Cortex of kidney (tissue), 1 donor: ENCODE measurements at places on chromosomes 4 and X.

DNA sequence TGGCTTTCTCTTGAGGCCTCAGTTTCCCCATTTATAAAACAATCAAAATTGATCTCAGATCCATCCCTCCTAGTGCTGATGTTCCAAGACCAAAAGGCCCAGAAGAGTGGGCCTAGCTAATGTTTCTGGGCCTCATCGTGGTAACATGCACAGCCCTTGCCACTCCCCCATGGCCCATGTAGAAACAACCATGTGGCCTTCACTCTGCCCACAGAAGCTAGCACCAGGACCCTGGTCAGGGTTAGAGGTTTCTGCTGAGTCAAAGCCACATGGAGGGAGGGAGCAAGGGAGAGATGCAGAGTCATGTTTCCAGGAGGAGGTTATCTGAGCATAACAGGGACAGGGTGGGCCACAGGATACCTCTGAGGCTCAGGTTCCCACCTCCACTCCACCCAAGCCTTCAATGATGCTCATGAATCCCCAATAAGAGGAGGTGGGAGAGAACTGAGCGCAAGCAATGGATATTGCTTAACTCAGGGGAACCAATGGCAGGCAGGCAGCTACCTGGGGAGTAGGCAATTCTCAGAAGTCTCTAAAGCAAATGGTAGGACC, 16.9 kb downstream of the OTUD5 start:
- no peak for DNase-seq

- DNase-seq = no peak
These were observed 1380.4 kb downstream of the STIM2 start for GRCh38 chr4:28241021-28241420.

DNA sequence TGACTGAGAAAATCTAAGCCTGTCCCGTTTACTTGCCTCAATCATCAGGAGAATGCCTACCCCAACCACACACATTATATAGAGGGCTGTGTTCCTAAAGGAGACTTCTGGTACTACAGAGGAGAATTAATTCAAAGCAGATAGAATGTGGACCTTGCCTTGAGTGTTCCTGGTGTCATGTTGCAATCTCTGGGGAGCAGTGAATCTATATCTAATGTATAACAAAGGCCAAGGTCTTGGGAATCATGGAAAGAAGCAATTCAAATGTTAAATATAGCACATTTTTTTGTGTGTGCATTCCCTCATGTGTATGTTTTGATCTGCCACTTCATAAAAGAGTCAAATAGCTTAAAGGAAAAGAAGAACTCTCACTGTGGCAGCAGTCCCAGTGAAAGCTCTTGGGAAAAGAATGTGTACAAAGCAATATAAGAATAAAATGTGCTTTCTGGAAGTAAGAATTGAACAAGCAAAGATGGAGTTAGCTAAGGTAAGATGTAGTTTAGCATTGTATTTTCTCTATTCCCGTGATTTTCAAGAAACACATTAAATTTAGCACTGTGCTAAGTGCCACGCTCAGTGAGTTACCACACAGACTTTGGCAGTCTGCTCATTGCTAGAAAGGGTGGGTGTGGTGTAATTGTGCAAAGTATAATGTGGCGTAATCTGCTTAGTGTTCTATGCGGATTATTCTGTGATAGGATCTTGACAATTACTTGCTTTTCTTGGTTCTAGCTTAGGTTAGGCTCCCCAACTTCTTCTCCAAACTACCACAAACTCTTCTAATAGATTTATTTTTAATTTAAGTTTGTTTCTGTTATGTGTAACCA, 13.7 kb downstream of the ADH6 start:
- no peak for DNase-seq

GRCh38 chr4:2928242-2929176, 34.7 kb downstream of the NOP14 start:
- DNase-seq = no peak

DNA sequence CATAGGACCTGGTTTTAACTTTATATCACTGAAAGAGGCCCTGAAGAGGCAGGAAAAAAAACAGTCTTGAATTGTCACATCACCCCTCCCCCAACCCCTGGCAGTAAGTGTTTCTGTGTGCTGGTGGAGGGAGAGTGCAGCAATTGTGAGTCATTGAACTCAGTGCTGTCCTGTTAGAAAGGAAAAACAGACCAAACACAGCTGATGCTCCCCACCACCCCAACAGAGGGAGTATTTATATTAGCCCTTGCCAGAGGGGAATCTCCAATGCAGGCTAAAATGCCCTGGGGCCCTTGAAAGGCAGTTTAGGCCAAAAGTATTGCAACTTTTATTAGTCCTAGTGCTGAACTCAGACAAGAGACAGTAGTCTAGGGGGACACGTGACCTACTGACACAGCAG, 197.8 kb upstream of the AGTR2 start:
- DNase-seq = no peak

- DNase-seq = no peak
These were observed 40.9 kb downstream of the EGF start for GRCh38 chr4:109953556-109953955.

- DNase-seq = no peak
These were observed 4.2 kb downstream of the NKX1-1 start for GRCh38 chr4:1402021-1402515.

DNA sequence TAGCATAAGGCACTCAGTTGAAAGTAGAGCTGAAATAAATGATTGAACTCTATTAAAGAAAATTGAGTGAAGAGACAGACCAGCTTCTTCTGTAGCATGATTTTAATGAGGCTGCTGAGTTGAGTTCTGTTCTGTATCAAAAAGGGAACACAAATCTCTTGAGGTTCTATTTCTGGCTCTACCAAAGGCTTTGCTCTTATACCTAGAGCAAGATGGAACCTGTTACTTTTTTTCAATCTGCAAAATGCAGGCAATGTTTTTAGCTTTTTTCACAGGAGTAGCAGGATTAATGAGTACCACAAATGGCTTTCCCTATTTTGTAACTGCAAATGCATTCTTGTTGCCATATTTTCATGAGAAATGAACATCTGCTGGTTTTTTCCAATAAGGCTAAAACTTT, 4.2 kb upstream of the ERVMER34-1 start:
- DNase-seq = no peak

DNA sequence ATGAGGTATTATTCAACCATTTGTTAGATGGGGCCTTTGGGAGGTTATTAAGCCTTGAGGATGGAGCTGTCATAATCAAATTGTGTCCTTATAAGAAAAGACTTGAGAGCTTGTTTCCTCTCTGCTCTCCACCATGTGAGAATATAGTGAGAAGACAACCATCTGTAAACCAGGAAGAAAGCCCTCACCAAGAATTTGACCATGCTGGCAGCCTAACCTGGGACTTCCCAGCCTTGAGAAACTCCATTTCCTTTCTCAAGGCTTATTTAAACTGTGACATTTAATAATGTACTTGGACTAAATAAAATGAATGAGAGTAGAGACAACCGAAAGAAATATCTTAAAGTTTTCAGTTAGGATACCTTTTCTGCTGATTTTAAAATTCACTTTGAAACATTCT, 83.7 kb upstream of the GC start:
- no peak for DNase-seq

- DNase-seq = no peak
These were observed 109.7 kb downstream of the ZNF827 start for GRCh38 chr4:145828802-145829485.

- no peak for DNase-seq
These were observed 38.9 kb downstream of the PRIMPOL start for GRCh38 chr4:184688447-184688846.

DNA sequence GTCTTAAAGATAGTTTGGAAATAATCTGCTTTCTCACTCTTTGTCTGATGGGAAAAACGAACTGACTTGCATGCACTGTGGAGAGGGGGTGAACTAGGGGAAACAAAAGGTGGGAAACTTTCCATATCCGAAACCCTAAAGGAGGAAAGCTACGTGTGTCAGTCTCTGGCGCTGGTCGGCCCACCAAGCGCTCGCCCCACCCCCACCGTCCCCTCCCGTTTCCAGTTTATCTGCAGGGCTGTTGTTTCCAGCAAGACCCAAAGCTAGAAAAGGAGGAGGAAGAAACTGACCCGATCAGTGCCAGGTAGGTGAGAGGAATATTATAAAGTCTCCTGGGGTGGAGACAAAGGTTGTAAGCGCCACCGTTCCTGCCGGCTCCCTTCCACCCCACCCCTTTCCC, 552 bp downstream of the TCEAL9 start:
- no peak for DNase-seq

DNA sequence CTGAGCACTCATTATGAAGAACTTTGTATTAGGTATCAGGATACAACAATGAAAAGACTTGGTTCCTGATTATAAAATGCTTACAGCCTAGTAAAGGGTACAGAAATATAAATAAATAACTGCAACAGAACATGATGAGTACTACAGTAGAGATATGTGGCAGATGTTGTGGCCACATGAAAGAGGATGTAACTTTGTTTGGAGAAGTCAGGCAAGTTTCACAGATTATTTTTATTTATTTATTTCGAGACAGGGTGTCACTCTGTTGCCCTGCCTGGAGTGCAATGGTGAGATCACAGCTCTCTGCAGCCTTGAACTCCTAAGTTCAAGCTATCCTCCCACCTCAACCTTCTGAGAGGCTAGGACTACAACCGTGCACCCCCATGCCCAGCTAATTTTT, 15.8 kb upstream of the UBE2K start:
- DNase-seq = no peak

DNA sequence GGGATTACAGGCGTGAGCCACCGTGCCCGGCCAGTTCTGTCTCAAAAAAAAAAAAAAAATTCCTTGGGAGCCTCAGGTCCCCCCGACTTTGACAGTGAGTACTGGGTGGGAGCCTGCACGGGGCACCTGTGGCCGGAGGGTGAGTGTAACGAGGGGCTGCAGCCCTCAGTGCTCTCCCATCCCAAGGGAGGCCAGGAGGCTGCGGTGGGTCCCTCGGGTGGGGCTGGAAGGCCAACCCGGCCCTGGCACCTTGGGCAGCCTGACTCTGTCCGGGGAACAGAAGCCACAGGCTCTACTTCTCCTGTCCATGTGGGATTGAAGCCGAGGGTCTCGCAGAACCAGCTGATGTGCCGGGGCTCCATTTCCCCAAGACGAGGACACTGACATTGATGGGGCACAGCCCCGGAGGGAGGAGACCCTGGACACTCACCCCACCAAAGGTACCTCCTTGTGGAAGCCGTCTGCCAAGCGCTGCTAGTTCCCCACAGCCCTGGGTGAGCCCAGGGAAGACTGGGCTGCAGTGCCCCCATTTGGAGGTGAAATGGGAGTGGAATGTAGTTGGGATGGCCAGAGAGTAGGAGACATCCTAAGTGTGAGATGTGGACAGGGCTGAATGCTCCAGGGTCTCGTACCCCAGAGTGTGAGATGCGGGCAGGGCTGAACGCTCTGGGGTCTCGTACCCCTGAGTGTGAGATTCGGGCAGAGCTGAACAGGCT, 2.3 kb upstream of the SLC26A1 start:
- no peak for DNase-seq

DNA sequence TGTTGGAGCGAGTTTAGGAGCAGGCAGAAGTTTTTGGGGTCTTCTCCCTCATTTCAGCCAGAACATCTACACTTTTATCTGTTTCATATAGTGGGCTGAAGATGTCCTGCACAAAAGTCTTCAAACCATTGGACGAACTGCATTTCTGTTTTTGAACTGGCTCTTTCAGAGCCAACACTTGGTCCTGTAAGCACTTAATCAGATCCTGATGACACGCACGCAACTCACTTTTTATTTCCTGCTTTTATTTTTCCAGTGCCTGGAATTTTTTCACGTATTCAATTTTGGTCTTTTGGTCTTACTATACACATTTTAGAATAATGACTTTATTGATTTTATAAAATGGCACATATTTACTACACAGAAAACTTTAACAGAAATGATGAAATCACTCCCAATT, 40.2 kb upstream of the NKX3-2 start:
- DNase-seq = no peak

DNA sequence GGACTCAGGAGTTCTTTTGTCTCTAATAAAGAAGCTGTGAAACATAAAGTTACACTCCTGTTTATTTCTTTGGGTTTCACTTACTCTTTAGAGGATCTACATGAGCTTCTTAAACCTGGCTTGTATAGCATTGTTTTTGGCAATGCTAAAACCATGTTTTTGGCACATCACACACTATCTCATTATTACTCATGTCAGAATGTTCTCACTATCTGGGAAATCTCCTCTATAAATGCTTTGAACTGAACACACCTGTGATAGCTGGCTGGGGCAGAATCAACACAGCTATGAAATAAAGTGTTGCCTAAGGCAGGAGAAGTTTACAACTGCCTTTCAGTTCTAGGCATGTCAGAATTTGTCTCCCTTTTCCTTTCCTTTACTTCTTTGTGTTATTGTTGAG, 52.6 kb downstream of the SULT1B1 start:
- DNase-seq = no peak

- no peak for DNase-seq
These were observed 1112.5 kb downstream of the TECRL start for GRCh38 chr4:63296773-63297172.
